ENCODE measurements at places on chromosomes 2 and 18. TPM values are rescaled to one million over a fixed set of nuclear protein-coding genes. Genes with fewer than 3 reads are reported as not detected.

Gene CDKL4
- total RNA-seq: not detected

Gene DNAH6
- not detected for total RNA-seq

Gene SLC30A3
- total RNA-seq: not detected

Gene LCT
- not detected for total RNA-seq

Gene AMER3
- not detected for total RNA-seq

Gene RAD51AP2
- total RNA-seq: not detected

Gene STPG4
- total RNA-seq: 0.37 TPM

Gene CXCR2
- total RNA-seq: not detected

Gene ACOXL
- 0.06 TPM for total RNA-seq

Gene TMEM198
- total RNA-seq: 4.5 TPM

Gene C2orf80
- not detected for total RNA-seq

Gene FAM161A
- 0.88 TPM for total RNA-seq

Gene DNAH7
- not detected for total RNA-seq

Gene ERMN
- total RNA-seq: not detected

Gene MAPK4
- total RNA-seq: not detected

Gene BMP10
- total RNA-seq: not detected

Measured in Caki2 (cell line).